Common myeloid progenitor, CD34-positive (primary cell): ENCODE measurements at places on chromosomes 5 and 9.

DNA sequence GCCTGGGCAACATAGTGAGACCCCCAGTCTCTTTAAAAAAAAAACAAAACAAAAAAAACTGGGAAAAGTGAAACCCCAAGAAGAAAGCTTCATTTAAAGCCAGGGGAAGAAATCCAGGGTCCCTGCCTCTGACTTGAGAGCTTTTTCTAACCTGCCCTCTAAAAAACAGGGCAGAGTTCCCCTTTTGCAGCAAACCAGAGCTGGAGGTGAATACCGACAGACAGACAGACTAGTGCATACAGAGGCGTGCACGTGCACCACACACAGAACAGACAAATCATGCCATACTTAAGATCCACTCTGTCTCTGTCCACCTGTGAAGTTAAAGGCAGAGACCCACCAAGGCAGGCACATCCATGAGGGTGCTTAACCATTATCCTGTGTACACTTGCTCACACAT lies 11.7 kb upstream of the AQP3 start:
- peak; percentile 36 for DNase-seq

- no peak for DNase-seq
These were observed 113.8 kb upstream of the TAF11L2 start for GRCh38 chr5:17384181-17384580.

DNA sequence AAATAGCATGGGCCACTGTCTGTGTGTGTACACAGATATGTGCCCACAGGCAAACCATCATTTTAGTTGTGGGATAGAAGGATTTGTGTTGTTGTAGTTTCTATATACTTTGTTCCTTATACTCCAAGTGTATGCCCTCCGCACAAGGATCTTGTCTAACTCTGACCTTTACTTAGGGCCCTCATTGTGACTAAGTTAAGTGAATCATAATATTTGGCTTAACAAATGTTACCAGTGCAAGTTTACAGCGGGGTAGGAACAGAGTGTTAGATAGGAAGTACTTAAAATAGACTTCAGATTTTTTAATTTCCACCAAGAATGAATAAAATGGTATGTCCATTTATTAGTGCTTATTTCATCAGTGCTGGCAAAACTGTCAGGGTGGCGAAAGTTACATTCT lies 29.5 kb upstream of the CYFIP2 start:
- no peak for DNase-seq

DNA sequence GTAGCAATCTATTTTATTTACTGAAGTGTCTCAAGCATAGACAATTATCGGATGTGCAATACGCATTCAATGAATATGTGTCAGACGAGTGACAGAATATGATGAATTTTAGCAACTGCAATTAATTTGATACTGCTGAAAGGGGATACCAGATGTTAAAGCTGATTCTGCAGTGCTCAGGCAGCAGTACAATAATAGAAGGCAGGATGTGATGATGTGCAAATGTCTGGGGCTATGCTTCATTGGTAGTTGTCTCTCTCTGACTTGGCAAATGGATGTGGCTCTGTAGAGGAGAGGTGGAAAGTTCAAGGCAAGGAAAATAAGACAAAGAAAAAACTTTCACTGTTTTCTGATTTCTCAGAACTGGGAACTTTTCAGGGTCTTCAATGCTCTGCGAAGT lies 721.2 kb downstream of the CDH18 start:
- no peak for DNase-seq

DNA sequence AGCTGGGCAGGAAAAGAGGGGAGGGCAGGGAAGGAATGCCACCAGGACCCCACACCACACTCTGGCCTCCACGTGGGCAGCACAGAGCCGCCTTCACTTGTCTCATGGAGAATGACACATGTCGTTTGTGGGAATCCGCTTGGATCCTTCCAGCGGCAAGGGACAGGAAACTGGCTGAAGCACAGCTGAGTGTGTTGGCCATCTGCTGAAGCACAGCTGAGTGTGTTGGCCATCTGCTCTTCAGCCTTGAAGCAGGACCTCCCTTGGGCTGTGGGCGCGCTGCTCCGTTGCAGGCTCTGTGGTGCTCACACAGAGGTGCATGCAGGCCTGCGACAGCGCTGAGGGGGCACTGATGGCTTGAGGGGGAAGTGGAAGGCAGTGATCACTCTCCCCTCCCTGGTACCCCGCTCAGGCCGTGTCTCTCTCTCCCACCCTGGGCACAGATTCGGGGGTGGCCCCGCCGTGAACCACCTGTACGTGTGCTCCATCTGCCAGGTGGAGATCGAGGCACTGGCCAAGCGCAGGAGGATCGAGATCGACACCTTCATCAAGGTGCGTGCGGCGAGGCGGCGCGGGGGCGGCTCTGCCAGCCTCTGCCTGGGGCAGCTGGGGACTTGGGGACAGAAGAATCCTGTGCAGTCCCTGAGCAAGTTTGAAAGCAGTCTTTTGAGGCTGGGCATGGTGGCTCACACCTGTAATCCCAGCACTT lies 40.6 kb downstream of the USP20 start:
- no peak for DNase-seq

GRCh38 chr9:118522093-118523028 lies 818.2 kb downstream of the TLR4 start:
- peak; percentile 99 for DNase-seq

DNA sequence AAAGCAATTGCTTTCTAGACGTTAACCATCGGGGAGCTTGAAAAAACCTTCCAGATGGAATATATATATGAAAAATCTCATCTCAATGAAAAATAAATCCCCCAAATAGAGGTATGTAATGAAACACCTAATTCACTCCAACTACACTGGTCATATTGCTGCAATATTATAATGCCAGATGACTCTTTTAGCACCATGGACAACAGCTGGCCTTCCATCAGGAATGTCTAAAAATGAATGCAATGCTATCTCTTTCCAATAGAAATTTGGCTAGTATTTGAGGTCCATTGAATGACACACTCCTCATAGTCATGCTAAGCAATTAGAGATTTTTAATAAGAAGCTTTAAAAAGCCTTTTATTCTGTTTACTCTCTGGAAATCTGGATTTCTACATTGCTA lies 340.2 kb upstream of the BRINP1 start:
- DNase-seq: no peak

DNA sequence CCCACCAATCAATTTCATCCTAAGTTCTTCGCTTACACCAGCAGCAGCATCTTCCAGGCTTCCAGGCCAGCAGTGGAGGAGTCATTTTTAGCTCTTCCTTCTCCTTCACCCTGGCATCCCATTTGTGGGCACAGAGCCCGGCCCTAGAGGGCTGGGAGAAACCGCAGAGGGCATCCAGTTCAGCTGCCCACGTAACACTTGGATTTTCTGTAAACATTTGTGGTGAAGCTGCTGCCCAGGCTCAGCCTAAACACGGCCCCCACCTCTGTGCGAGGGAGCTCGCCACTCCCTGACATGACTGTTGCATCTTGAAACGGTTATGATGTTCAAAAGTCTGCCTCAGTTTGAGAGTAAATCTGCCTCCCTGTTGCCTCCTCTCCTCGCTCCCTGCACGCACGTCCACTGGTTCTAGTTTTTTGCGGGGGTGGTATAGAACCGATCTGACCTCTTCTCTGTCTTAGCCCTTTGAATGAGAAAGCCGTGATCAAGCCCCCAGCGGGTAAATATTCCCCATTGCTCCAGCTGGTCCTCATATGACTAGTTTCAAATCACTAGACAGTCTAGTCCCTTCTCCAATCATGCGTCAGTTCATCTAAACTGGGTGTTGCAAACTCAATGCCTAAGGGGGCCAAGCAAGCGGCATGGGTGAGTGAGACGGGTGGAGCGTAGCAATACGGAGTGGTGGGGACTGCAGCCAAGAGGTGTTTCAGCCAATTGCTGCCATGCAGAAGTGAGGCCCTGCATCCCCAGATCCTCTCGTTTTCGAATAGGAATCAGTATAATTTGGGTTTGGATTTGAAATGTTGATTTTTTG lies 34.9 kb upstream of the N4BP3 start:
- DNase-seq: no peak

DNA sequence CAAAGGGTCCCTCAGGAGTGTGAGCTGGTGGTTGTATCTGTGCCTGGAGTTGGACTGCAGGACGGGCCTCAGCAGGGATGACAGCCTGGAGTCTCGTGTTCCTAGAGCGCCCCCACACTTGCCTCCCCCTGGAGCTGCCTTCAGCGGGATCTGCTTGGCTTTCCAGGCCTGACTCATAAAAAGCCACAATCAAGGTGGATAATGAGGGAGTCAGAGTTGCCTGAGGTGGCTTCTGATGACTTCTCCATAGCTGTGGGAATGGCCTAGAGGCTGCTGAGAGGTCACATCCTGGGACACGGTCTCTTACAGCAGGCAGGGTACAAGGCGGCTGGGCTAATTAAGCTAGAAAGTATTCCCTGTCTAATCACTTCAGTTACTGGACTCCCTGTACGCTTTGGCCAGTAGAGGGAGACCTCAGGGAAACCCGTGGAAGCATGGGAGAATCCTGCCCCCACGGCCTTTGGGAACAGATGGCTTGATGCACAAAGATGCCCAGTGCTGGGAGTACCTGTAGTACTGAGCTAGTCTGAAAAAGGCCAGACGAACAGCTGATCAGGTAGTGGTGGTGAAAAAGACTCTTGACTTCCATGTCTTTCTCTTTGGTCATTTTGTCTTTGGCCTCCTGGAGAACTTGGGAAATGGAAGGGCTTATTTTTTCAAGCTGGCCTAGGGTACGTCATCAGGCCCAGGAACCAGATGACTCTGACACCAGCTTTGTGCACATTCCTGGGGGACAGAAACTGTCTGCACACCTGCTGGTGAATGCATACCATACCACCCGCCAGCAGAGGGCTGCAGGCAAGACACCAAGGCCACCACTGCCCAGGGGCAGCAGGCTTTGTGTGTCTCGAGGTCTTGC lies 16.1 kb upstream of the FRRS1L start:
- DNase-seq: peak; percentile 19

DNA sequence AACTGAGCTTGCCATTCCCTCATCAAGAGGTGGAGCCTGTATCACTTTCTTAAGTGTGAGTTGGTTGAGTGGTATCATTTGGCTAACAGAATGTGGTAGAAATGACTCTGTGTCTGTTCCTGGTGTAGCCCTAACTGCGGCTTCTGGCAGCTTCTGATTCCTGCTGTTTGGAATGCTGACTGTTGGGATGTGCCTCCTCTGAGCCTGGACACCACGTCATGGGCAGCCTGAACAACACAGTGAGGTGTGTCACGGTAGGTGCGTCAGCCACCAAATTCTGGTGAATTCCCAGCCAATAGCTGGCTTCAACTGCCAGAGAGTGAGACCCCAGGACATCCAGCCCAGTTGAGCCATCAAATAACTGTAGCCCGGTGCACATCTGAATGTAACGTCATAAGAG lies 6.1 kb upstream of the C9orf152 start:
- DNase-seq: no peak

DNA sequence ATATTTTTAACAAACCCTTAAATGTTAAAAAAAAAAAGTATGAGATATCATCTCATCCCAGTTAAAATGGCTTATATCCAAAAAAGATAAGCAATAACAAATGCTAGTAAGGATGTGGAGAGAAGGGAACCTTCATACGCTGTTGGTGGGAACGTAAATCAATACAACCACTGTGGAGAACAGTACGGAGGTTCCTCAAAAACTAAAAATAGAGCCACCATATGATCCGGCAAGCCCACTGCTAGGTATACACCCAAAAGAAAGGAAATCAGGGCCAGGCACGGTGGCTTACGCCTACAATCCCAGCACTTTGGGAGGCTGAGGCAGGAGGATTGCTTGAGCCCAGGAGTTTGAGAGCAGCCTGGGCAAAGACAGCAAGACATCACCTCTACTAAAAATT lies 3.0 kb downstream of the MTMR12 start:
- DNase-seq: peak; percentile 73

- DNase-seq: peak; percentile 25
These were observed 40.7 kb downstream of the FBXW11 start for GRCh38 chr5:171965745-171966144.

- no peak for DNase-seq
These were observed 35.7 kb upstream of the PLIN2 start for GRCh38 chr9:19162956-19163355.

- DNase-seq: peak; percentile 27
These were observed 71.3 kb downstream of the HRH2 start for GRCh38 chr5:175728885-175729828.

DNA sequence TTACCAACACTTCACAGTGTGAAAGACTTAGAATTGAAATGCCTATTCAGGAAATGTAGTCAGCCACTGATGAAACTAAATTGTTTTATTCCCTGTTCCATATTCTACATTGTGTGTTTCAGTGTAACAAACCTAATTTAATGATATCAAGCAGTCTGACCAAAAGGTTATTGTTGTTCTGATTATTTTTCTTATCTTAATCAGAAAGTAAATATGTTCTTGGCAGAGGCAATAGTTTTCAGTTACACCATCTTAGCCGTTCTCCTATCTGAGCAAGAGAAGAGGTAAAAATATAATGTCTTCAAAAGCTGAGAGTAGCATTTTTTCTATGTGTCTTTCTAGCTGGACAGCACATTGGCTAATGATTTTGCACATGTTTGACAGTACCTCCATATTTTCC lies 17.1 kb downstream of the CDC26 start:
- no peak for DNase-seq

GRCh38 chr5:757346-757930 lies 27.1 kb downstream of the ZDHHC11B start:
- DNase-seq: no peak

DNA sequence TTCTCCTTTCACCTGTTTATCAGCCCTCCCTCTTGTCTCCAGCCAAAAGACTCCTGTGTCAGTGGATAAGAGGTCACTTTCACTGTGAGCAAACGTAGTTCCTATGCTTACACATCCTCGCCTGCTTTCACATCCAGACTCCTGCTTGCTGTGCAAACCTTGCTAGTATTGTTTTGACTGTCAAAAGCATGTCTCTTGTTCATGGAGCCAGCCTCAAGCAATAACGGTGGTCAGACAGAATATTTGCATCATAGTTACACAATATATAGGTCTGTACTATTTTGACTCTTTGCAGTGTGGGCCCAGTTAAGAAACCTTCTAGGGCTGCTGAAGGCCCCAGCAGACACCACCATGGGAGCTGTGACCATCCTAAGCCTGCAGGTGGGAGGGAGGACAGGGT lies 420.0 kb downstream of the SEMA5A start:
- no peak for DNase-seq

DNA sequence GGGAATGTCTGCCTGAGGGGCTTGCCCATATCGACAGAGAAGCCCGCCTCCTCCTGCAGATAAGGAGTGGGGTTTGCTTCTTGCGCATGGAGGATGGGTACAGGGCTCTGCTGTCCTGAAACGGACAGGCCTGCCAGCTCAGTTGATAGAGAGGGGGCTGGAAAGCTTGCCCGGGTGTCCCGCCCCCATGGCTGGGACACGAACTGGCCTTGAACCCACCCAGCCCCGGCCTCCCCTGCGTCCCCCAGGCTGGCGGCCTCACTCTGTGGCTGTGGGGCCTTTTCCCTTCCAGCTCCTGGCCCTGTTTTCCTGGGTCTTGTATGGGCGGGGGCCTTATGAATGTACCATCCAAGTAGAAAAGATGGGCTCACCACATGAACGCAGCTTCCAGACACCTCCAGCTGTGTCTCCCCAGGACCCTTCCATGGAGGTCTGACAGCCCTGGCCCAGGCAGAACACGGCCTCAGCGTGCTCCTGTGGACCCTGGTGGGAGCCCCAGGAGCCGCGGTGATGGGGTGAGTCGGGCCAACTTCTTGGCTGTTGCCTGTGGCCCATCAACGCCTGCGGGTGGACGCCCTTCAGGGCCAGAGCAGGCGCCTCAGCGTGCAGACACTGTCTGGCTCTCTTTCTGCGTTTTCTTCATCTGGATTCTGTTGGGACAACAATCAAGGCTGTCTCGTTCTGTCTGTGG lies 15.9 kb upstream of the SLC2A6 start:
- no peak for DNase-seq

- peak; percentile 39 for DNase-seq
These were observed 12.7 kb downstream of the KCTD16 start for GRCh38 chr5:144183254-144183889.
